Hypothalamus (tissue), 51 donors: ENCODE measurements at places on chromosomes 2 and 18.
A peak's percentile ranks its signal among the peaks of the same experiment; 100 is the strongest.

- DNase-seq, result no peak
These were observed 222.5 kb upstream of the COPS8 start for GRCh38 chr2:236862961-236863728.

GRCh38 chr2:239819974-239820555, 205.1 kb downstream of the NDUFA10 start:
- no peak for DNase-seq

- no peak for DNase-seq
These were observed 15.9 kb upstream of the NMUR1 start for GRCh38 chr2:231546014-231546715.

GRCh38 chr2:138028538-138028937, 64.3 kb downstream of the HNMT start:
- no peak for DNase-seq

GRCh38 chr2:75728614-75729419, 18.1 kb upstream of the GCFC2 start:
- no peak for DNase-seq

GRCh38 chr2:45782986-45783385, 131.5 kb downstream of the PRKCE start:
- peak; percentile 31 for DNase-seq

DNA sequence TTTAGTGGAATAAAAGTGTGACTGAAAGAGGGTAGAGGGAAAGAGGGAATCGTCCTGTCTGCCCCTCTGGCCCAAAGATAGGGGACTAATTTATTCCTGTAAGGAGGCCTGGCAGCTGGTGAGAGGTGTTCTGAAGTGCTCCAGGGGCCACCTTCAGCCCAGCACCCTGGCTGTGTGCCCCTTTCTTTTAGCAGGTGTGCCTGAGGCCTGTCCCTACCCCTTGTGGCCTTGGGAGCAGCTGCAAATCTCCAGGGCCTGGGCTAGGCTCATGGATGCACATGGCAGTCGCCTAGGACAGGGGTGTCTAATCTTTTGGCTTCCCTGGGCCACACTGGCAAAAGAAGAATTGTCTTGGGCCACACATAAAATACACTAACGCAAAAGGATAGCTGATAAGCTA, 37.3 kb downstream of the FHOD3 start:
- DNase-seq, result no peak

DNA sequence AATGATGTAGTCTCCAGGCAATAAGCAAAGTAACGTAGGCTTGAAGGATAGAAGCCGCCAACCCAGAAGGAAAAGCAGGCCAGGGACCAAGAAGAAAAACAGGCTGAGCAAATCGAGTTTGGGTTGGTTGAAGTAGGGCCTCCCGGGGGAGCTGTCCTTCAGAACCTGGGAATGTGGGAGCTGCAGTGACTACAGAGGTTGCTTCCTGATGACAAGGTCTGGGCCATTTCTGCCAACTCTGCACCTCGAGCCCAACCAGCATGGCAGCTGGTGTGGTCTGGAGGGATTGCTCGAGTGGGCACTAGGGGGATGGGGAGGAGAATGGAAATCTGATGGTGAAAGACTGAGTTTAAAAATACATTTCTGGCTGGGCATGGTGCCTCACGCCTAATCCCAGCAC, 14.1 kb downstream of the ACMSD start:
- no peak for DNase-seq

- peak; percentile 27 for DNase-seq
These were observed 60.6 kb downstream of the SLC16A14 start for GRCh38 chr2:230007931-230008707.

- no peak for DNase-seq
These were observed 30.9 kb downstream of the SLC4A3 start for GRCh38 chr2:219658196-219658846.

- no peak for DNase-seq
These were observed 119.4 kb downstream of the RTTN start for GRCh38 chr18:70086085-70086484.
